NCI-H1092 treated with DMSO at 0.1 percent for 48 hours (cell line): ENCODE measurements at places on chromosomes 5 and 9.

GRCh38 chr9:607417-607816 is 234.1 kb upstream of the DMRT1 start:
- DNase-seq, result no peak

DNA sequence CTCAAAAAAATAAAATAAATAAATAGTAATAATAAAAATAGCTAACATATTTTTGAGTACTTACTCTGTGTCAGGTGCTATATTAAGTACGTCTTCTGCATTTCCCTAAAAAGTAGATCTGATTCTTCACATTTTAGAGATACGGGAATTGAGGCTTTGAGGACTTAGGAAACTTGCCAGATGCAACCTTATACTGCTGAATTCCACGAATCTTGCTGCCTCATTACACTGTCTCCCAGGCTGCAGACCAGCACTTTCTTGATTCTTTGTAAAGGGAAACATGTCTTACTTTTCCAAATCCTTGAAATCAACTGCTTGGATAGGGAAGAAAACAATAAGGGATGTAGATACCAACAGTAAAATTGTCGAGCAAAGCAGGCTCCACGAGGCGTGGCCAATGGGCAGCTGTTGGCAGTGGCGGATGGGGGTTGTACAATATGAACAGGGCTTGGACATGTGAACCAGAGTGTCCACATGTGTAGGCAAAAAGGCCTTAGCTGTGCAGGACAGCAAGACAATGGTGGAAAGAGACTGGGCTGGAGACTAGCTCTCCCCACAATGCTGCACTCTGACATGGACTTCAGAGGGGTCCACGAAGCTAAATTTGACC is 124.3 kb upstream of the RAI14 start:
- no peak for DNase-seq

DNA sequence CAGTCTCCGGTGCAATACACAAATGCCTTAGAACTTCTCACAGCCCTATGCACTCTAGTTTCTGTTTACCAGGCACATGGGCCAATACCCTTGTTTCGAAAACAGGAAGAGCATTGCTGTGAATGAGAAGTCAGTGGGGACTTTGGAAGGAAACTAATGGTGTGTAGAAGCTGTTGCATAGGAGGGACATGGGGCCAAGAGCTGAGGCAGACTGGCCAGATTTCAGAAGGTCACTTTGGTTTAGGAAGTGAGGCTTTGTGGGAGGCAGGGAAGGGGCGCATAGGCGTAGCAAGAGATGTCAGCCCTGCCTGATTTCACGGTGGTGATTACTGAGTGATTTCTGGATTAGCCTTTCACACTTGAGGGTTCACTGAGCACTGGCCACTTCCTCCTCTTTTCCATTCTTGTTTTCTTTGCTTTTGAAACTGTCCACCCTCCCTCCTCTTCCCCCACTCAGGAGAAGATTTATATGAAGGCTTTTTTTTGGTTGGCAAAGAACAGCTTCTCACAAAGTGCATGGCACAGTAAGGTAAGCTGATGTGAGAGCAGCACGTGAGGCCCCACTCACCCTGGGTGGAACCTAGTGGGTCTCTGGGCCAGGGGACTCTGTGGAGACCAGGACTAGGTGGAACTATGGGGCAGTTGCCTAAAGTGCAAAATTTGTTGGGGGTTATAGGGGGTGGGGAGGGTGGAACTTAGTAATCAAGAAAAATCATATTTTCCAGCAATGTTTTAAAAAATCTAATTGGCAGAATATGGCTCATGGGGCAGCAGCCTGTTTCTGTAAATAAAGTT is 6.1 kb upstream of the TMEM252 start:
- no peak for DNase-seq

- DNase-seq, result no peak
Measured at GRCh38 chr5:40672425-40672824, 7.3 kb upstream of the PTGER4 start.

- no peak for DNase-seq
Measured at GRCh38 chr5:3258050-3258449, 337.6 kb upstream of the IRX1 start.

DNA sequence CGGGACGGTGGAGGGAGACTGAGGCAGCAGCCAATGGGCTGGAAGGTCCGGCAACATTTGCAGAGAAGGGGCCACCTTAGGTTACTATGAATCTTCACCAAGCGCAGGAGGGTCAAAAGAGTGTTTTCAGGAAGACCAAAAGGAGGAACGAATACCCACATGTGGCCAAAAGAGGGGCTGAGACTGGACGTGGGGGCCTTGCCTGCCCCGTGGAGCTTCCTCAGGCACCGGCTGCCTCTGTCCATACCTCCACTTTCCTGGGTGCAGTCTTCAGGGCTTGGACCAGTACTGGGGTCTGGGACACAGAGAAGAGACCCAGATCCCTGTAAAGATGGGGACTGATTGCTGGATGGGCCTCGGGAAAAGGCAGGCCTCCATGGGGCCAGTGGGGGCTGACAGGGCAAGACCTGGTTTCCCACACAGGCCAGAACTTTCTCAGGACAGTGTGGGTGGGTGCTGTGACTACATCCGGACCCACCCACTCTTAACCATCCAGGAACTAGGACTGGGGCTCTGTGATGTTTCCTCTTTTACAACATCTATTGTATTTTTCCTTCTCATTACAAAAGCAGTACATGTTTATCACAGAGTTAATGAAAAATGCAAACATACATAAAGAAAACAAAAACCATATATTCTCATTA is 294.7 kb downstream of the ZSWIM6 start:
- DNase-seq, result no peak

- no peak for DNase-seq
Measured at GRCh38 chr9:82934949-82935348, 128.0 kb downstream of the RASEF start.

GRCh38 chr9:128118472-128118857 is 9.1 kb downstream of the PTGES2 start:
- DNase-seq, result no peak

GRCh38 chr5:72302171-72302570 is 17.9 kb downstream of the MRPS27 start:
- DNase-seq, result no peak

DNA sequence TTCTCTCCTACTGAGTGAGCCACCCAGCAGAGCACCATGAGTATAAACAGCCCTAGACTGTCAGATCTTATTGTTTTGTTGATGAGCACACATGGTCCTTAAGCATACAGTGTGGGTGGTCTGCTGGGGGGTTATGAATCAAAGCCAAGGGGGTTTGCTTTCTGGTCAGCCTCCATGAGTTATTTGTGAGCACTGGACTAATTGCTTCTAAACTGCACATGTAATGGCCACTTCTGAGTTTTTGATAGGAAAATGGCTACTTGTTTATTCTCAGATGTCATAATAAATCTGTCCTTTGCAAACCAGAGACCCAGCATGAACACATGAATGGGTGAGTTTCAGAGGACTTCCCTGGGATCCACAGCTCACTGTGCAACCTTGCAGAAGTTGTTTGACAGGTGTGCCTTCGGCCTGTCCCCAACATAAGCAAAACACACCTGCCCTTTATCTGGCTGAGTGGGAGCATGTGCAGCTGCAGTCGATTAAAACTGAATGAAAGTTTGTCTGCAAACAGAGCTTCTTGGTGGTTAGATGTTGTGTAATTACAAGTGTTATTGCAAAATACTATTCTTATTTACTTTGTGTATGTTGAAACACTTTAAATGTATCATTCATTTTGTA is 35.9 kb downstream of the MAMDC2 start:
- peak; percentile 74 for DNase-seq

GRCh38 chr5:90308787-90309585 is 100.6 kb downstream of the CETN3 start:
- no peak for DNase-seq

GRCh38 chr5:80554646-80555045 is 15.4 kb downstream of the ANKRD34B start:
- no peak for DNase-seq

- no peak for DNase-seq
Measured at GRCh38 chr5:53825016-53825415, 264.6 kb downstream of the NDUFS4 start.

- no peak for DNase-seq
Measured at GRCh38 chr5:103327451-103327850, 68.9 kb downstream of the MACIR start.

DNA sequence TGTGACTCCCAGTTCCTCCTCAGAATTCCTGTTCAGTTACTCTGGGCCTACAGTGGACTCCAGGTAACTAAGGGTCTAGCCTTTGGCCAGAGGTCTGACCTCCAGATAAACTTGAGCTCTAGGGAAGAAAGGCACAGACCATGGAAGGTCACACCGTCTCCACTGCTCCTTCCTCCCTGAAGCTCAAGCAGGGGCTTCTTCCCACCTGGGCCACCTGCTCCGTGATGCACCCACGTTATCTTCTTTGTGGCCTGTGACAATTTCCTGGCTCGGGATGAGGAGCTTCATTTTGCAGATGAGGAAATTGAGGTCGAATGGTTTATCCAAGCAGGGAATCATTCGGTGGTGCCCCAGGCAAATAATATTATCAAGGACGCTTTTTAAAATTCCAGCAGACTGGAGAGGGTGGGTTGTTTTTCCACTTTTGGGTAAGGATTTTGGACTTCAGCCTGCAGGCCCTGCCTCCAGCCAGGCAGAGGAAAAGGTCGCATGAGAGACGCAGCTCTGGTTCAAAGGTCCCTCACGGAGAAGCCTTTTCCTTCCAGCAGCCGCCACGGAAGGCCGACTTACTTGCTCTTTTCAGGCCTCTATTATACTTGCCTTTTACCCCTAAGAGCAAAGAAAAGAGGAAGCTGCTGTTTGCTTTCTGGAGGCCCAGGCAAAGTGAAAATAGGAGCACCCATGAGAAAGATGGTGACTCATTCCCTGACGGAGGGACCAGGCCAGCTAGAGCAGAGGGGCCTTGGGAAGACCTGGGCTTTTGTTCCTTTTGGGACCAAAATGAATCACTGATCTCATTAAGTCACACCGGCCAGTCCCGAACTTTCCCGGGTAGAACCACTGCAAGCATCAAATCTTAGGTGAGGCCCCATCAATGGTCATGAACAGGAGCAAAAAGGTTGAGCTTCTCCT is 22.8 kb upstream of the DUSP1 start:
- DNase-seq, result no peak

DNA sequence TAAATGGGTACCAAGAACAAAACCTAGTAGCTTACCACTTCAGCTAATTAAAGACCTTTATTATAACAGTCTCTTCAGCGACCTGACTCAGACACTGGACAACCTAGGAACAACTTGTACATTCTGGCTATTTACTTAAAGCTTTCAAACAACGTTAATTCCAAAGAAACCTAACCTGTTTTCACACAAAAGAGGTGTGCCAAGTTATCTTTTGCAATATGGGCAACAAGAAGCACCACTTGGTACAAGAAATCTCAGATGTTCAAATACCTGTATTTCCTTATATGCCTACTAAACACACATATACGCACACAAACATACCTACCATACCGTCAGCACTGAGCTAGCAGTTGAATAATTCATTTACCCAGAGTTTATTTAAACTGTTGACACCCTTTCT is 23.0 kb downstream of the RNF145 start:
- DNase-seq, result no peak

GRCh38 chr9:15306068-15306756 is 804 bp downstream of the TTC39B start:
- DNase-seq, result peak; percentile 89

GRCh38 chr5:149822301-149822700 is 92.2 kb downstream of the PPARGC1B start:
- no peak for DNase-seq

DNA sequence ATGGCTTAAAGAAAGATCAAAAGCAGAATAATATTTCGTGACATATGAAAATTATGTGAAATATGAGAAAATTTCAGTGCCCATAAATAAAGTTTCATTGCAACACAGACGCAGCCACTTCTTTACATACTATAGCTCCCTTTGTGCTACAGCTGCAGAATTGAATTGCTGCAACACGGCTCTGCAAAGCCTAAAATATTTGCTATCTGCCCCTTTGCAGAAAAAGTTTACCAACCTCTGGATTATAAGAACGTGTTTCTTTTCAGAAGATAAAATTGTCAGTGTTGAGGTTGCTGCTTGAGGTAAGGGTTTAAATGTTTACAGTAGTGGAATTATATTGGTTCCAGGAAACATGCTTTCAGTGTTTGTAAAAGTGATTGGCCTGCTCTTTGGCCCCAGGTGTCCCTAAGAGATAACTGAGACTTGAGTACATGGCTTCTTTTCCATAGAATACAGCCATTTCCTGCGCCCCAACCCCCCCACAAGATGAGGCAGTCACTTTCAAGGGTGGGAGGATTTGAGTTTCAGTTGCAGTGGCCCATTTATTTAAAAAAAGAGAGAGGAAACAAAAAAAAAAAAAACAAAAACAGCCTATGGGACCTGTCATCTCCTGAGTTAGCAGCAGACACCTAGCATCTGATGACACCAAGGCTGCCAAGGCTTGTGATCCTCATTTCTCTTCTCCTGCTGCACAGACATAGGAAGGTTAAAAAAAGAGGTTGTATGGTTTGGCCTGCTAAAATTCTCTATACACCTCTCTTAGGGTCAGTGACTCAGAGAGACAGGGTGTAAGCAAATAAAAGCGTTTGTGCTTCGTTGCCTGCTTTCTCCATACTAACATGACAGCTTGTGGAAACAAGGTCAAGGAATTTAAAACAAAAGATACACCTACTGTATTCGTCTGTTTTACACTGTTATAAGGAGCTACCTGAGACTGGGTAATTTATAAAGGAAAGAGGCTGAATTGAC is 28.0 kb upstream of the HTR4 start:
- DNase-seq, result no peak

GRCh38 chr9:76619640-76620039 is 144.6 kb upstream of the PCA3 start:
- DNase-seq, result no peak

GRCh38 chr9:34454571-34455065 is 3.8 kb downstream of the FAM219A start:
- no peak for DNase-seq

DNA sequence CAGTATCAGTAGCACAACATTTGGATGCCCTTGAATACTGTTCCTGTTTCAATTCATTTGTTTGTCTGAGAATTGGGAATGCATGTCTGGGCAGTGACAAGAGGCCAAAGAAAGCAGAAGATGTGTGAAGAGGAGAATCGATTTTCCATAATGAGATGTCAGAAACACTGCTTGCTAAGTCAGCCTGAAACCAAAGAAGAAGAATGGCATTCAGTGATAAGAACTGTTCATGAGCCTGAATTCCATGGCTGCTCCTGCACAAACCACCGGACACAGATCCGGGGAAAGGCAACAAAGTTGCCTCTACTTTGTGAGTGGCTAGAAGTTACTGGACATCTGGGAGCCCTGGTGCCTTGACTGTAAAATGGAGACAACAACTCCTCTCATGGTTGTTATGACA is 207.2 kb upstream of the RASEF start:
- no peak for DNase-seq

DNA sequence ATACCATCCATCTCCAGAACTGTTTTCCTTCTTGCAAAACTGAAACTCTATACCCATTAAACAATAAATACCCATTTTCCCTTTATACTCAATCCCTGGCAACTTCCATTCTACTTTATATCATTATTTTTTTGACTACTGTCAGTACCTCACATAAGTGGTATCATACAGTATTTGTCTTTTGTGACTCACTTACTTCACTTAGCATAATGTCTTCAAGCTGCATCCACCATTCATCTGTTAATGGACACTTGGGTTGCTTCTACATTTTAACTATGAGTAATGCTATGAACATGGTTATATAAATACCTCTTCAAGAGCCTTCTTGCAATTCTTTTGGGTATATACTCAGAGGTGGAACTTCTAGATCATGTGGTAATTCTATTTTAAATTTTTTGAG is 11.6 kb upstream of the TYRP1 start:
- no peak for DNase-seq

GRCh38 chr5:131416729-131417128 is 152.9 kb downstream of the CDC42SE2 start:
- DNase-seq, result no peak
